ENCODE measurements at places on chromosomes 5 and 9.

- no peak for DNase-seq
These were observed 6.4 kb downstream of the SWI5 start for GRCh38 chr9:128282500-128282899.

DNA sequence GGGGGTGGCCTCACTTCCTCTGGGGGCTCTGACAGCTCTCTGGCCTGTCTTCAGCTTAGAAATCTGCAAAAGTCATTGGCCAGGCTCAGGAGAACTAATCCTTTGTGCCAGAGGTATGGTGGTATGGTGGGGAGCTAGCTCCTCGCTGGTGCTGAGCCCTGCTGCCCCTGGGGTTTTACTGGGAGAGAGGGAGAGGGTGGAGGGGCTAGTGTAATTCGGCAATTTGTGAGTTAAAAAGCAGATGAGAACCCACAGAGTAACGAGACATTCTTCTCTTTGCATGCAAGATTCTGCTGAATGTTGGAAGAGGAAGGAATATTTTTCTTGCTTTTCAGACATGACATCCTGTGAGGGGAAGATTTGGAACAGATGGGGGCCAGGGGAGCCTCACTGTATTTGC lies 65.5 kb upstream of the SPRY4 start:
- DNase-seq: no peak

DNA sequence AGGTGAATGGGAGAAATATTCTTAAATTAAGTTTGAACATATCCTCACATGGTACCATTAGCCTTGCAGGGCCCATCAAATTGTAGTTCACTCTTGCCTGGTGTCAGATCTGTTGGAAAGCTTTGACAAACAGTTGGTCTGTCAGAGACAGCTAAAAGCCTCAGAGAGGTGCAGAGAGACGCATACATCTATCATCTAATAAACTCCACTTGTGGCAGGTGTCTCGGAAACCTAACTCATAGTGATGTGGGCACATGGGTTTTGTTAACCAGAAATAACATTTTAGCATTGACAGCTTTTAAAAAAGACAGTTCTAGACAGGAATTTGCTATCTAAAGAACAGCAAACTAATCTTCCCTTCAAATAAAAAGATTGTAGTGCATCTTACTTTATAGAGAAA lies 315.9 kb downstream of the KDM4C start:
- DNase-seq: no peak

- peak; percentile 18 for DNase-seq
These were observed 1.2 kb downstream of the RIC1 start for GRCh38 chr9:5630081-5630507.

GRCh38 chr5:68026092-68026885 lies 189.3 kb upstream of the PIK3R1 start:
- no peak for DNase-seq

GRCh38 chr9:97993000-97993399 lies 9.9 kb downstream of the ANP32B start:
- DNase-seq: peak; percentile 37

DNA sequence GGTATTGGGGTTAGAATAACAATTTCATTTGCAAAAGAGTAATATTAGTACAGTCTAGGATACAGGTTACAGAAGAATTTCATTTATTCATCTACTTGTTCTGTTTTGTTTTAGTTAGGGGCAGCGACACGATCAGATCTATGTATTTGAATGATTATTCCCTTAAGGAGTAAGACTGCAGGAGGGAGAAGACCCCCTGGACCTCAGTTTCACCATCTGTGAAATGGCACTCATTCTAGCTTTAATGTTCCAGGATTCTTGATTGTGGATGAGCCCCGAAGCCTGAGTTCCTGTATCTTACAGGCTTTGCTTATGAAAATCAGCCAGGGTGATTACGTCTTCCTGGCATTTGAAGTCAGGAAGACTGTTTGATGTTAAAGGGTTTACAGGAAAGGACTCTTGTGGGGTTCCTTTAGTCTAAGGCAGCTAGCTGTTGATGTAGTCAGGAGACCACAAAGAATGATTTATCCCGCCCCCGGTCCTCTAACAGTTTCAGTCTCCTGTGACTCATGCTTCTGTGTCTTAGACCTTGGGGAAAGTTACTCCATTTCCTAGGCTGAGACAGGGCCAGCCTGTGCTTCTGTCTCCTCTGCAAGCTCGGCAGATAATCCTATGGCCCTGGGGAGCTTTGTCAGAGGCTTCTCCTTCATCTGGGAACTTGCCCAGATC lies 11.5 kb downstream of the SMIM3 start:
- peak; percentile 75 for DNase-seq

DNA sequence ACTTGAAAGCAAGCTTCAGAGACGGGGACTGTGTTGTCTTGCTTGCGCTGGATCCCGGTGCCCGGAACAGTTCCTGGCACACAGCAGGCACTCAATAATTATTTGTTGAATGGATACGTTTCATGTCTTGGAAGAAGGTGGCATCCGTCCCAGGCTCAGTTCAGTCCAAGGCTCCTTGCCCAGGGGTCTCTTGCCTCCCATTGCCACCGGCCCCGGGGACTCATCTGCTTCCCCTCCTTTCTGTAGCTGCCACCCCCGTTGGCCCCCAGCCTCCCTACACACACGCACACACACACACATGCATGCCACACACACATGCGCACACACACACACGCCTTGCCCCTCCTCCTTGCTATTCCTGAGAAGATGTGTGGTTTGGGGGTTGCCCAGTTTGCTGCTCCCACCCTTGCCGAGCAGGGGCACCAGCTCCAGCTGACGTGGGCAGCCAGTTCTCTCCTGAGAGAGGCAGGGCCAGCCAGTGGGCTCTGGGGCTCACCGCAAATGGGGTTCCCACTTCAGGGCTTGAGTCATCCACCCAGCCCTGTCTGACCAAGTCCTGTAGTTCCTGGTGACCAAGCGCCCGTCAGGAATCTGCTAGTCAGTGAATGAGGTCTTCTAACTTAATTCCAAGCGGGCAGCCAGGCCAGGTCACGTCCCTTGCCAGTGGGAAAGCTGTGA lies 41.8 kb downstream of the HK3 start:
- no peak for DNase-seq

DNA sequence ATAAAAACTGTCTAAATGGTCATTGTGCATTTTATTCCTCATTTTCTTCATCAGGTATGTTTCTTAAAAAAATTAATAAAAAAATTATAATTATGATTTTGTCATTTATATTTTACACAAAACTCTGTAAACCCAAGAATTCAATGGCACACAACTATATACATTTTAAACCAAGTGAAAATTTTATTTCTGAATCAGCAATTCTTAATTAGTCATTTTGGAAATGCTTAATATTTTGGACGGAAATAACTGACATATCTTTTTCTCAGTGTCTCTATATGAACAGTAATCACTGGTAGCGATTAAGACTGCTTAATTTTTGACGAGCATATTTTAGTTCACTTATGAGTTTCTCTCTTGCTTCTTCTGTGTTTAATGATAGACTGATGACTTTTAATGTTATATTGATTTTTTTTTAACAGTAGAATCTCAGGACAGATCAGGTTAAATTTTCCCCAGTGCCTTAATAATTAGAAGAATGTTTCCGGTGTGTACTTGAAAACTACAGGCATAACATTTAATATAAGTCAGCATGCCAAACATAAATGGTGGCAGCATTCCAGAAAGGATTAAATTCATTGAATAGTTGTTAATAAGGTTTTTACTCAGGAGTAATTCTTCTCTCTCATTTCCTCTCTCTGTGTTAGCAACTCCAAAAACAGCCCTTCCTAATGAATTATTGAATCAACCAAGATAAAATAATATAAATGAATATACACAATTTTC lies 644.7 kb upstream of the CDH6 start:
- DNase-seq: no peak

DNA sequence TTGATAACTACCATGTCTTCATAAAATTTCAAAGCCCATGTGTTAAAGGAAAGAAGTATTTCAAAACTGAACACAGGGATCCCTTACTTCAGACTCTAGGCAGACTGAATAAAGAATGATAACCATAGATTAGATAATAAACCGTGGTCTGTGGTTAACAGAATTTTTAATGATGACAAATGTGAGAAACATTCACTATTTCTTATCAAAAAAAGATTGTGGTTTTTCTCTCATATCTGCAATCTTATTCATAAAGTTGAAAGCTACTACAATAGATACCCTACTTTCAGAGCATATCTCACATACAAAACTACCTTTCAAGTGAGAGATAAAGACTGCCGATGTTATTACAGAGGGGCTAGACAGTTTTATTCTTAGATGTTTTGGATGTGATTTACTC lies 816.8 kb upstream of the DMAC1 start:
- no peak for DNase-seq

- no peak for DNase-seq
These were observed 17.6 kb upstream of the SNX2 start for GRCh38 chr5:122757285-122757684.

DNA sequence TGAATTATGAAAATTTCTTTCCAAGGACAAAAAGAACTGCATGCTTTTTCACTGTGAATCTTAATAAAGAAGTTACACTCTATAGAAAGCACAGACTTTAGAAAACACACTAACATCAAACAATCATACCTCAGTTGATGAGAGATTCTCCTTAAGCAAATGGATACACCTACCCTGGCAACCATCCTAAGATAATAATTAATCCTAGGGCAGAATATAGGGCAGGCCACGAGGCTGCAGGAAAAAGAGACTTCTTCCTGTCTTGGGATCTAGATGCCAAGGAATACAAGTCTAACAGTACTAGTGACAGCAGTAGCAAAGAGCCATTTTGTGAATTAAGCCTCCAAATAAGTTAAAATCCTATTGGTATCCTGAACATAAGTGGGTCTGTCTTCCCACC lies 395.4 kb downstream of the EFNA5 start:
- DNase-seq: no peak

DNA sequence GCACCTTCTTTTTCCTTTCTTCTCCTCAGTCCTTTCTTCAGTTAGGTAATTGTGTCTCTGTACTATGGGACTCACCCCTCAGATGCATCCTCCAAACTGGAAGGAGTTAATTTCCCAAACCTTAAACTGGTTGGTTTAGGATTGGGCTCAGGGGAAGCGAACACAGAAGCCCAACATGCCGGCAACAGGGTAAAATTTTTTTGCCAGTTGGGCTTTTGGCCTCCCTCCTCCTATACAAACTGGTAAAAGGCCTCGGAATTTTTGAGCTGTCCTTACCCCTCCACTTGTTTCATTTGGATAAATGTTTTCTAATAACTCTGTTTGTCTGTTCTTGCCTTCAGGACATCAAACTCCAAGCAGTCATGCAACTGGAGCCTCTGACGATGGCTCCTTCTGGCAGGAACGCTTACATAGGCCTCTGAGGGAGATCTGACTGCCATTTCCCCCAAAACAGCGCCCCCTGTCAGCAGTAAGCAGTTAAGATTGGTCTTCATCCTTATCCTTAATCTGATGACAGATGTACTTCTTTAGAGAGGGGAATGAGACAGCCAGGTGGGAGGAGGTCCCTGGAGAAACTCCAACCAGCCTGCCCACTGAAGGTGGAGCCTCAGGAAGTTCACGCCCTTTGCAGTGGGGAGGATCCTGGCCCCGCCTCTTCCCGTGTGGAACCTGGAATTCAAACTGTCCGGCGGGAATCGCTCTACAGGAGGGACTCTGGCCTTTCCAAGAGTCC lies 57.8 kb upstream of the SPINK5 start:
- DNase-seq: no peak

DNA sequence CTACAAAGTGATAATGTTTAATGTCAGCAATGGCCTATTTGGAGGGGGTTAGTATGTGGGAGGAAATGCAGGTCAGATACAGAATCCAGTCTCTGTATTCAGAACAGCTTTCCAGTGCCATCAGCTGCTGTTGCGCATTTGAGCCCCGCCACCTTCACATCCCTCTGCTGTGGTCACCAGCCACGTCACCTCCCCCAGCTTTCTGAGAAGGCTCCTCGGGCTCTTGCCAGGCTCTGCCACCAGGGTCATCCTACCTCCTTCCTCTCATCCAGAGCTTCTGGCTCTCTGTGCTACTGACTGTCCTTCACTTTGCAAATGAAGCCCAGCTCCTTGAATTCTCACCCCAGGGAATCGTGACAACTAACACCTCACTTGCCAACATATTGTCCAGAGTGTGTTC lies 138.8 kb downstream of the PIK3R1 start:
- DNase-seq: no peak

DNA sequence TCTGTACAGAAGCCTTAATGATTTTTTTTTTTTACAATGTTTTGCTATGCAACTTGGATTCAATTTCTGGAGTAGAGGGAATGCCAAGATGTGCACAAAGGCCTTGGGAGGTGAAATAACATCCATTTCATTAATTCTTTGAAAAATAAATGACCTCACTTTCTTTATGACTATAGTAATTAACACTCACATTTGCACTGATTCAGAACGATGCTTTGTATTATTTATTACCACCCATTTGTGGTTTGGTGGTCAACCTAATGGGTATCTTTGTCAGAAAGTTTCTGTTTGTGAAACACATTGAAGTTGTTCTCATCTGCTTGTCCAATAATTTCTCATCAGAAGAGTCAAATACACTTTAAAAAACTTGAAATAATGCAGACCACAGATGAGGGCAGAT lies 169.3 kb downstream of the NTRK2 start:
- DNase-seq: no peak

- DNase-seq: no peak
These were observed 183.9 kb upstream of the PPP1R26 start for GRCh38 chr9:135295551-135296300.

DNA sequence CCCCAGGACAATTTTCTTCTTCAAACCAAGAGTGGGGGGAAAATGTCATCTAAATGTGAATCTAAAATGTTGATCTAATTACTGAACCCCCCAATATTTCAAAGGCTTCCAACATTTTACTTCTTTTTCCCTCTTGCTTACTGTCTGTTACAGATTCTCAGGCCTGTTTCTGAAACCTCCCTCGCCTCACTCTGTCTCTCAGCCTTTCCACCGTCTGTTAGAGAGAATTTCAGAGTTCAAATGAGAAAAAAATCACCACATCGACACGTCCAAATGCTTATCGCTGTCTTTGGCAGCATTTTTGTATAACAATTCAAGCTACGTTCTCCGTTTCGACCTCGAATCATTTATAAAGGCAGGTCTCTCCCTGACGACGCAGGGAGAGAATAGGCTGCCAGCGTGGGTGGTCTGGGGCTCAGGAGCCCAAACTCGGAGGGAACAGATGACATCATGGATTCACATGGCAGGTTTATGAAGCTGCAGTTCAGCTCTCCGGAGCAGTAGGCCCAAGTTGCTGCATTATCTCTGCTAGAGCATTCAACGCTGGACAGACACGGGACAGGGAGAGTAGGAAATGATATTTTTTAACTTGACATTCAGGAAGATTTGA lies 139.8 kb downstream of the GAS1 start:
- no peak for DNase-seq

GRCh38 chr5:146624179-146624578 lies 108.2 kb upstream of the GPR151 start:
- DNase-seq: no peak

GRCh38 chr9:131593936-131594665 lies 48.8 kb downstream of the PRRT1B start:
- no peak for DNase-seq

- DNase-seq: no peak
These were observed 317.1 kb downstream of the MAT2B start for GRCh38 chr5:163822548-163822947.

GRCh38 chr5:105573575-105573974 lies 2011.0 kb upstream of the NUDT12 start:
- no peak for DNase-seq

GRCh38 chr5:55675119-55675518 lies 37.0 kb downstream of the SLC38A9 start:
- no peak for DNase-seq

Data from CD4-positive, alpha-beta T cell treated with Interleukin-2 at 100 ng/mL for 4 hours (primary cell).